ENCODE measurements at places on chromosomes 7 and 10.

DNA sequence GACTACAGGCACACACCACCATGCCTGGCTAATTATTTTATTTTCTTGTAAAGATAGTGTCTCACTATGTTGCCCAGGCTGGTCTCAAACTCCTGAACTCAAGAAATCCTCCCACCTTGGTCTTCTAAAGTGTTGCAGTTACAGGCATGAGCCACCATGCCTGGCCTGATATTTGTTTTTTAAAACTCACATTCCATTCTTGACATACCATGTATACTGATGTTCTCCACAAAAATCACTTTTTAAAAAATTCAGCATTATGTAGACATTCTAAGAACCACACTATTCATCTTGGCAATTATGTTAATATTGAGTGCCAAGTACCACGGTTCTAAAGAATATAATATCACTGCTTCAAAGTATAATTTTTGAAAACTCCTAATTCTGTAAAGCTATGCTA lies 43.5 kb downstream of the IDE start:
- DNase-seq, result no peak

GRCh38 chr10:73021050-73021449 lies 66.4 kb upstream of the PLA2G12B start:
- DNase-seq, result no peak

DNA sequence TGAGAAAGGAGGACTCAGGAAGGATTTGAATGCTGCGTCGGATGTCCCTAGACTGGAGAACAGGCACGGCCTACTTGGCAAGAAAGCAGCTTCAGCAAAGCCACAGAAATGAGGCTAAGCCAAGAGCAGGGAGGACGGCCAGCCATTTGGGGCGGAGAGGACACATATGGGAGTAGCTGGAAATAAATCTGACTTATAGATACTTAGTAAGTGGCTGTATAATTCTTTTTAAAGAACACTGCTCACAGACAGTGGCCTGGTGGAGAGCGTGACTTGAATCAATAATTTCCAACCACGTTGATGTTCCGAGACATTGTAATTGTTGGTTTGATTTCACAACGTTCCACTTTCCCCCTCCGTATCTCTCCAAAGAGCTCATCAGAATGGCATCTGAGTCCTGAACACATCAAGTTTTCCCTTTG lies 67.7 kb upstream of the JCAD start:
- DNase-seq, result no peak

DNA sequence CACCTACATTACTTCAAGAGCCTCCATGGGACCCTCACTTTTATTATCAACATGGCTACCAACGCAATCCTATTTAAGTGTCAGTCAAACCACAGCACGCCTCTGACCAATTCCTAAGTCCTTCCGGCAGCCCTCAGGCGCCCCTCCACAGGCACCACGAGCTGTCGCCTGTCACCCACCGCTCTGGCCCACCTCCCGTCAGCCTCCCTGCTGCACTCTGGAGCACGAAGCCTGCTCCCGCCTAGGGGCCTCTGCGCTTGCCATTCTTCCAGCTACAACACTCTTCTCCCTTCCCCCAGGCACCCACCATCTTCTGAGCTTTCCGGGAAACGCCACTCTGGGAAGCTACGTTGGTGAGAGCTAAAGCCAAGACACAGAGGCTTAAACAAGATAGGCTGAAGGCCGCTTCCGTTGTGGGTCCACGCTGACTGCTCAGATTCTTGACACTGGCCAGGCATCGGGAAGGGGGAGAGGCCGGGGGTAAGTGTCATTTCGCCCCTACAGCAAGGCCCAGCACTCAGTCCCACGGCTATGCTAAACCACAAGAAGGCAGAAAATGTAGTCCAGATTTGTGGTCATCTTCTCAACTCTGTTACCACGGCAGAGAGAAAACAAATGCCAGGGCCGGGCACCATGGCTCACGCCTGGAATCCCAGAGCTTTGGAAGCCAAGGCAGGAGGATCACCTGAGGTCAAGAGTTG lies 56.7 kb downstream of the GNA12 start:
- no peak for DNase-seq

DNA sequence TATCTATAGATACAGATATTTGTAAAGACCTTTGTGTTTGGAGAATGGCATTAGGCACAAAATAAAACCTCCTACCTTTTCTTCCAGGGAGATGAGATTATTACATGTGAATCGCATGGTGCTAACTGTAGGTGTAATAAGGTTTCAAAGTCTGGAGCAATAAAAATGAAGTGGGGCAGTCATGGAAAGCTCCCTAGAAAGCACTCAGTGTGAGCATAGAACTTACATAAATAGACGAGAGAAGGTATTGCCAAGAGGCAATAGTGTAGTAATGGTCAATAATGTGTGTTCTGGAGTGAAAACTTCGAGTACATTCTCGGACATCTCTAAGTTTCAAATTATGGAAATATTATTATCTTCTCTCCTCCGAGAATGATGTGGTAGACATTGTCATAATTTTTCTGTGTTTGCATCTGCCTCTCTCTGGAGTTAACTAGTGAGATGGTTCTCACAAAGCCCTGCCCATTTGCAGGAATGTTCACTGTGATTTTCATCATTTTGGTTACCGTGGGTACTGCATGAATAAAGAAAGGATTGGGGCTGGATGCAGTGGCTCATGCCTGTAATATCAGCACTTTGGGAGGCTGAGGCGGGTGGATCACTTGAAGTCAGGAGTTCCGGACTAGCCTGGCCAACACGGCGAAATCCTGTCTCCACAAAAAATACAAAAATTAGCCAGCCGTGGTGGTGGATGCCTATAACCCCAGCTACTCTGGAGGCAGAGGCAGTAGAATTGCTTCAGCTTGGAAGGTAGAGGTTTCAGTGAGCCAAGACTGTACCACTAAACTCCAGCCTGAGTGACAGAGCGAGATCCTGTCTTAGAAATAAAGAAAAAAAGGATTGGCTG lies 10.6 kb downstream of the VIM start:
- no peak for DNase-seq

DNA sequence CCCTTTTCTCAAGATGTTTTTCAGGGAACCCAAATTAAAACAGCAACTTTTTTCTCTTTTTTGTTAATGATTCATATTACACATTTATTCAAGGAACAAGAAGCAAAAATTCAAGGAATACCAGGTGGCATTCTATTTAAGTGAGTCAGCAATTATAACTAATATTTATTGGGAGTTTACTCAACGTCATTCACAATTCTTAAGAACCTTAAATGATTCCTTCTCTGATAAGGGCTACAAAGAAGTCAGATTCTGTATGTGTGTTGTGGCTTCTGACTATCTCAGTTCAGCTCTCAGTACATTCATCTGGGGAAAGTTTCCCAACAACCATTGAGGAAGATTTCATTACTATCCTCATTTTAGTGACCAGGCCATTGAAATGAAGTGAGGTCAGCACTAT lies 470.7 kb upstream of the AKR1E2 start:
- DNase-seq, result no peak

- DNase-seq, result no peak
These were observed 502.2 kb downstream of the ARL4A start for GRCh38 chr7:13189668-13190067.

GRCh38 chr10:1977461-1977860 lies 240.1 kb upstream of the ADARB2 start:
- no peak for DNase-seq

DNA sequence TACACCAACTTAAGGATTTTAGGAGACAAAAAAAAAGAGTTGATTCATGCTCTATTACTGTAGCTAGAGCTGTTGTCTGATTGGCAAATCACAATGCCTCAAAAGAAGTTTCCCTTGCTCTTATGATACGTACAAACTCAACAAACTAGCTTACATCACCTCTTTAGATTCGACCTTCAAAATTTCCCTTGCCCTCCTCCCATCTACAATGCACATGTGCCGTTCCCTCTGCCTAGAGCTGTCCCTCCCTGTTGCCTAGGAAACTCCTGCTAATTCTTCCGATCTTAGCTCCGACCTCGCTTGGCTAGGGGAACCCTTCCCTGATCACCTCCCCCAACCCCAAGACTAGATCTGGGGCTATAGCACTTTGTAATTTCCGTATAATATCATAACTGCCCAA lies 55.4 kb downstream of the MAP3K8 start:
- no peak for DNase-seq

- DNase-seq, result no peak
These were observed 26.4 kb downstream of the PRF1 start for GRCh38 chr10:70575874-70576802.

GRCh38 chr10:69721690-69722310 lies 79.9 kb upstream of the COL13A1 start:
- no peak for DNase-seq

GRCh38 chr7:80087771-80088170 lies 46.9 kb upstream of the GNAI1 start:
- DNase-seq, result no peak

DNA sequence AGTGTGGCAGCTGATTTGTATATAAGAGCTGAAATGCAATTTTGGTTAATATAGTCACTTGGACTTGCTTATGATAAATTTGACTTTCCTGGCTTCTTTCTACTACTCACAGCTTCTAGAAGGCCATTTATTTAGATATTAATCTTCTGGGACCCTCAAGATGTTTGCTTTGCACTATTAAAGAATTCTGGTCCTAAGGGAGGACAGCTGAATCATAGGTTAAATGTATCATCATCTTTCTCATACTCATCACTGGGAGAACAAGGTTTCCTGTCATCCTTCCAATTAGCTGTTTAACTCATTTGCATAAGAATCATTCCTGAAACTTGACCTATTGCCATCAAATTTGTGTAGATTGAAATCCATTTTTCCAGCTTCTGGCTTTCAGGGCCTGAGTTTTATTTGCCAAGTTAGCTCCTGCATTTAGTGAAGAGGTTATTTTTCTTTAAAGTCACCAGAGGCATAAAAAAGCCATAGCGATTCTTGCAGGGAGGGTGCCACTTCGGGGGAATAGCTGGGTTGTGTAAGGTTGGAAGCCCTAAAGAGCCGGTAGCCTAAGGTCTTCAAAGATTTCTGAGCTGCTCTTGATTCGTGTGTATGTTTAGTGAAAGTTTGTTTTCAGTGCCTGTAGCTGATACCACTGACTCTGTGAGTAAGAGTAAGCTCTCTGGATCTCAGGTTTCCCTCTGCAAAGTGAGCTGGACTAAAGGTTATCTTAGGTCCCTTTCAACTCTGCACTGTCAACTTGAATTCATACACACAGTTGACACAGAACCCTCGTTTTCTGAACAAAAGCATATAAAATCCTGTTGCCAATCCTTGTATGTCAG lies 4.3 kb downstream of the MAP3K8 start:
- DNase-seq, result no peak

DNA sequence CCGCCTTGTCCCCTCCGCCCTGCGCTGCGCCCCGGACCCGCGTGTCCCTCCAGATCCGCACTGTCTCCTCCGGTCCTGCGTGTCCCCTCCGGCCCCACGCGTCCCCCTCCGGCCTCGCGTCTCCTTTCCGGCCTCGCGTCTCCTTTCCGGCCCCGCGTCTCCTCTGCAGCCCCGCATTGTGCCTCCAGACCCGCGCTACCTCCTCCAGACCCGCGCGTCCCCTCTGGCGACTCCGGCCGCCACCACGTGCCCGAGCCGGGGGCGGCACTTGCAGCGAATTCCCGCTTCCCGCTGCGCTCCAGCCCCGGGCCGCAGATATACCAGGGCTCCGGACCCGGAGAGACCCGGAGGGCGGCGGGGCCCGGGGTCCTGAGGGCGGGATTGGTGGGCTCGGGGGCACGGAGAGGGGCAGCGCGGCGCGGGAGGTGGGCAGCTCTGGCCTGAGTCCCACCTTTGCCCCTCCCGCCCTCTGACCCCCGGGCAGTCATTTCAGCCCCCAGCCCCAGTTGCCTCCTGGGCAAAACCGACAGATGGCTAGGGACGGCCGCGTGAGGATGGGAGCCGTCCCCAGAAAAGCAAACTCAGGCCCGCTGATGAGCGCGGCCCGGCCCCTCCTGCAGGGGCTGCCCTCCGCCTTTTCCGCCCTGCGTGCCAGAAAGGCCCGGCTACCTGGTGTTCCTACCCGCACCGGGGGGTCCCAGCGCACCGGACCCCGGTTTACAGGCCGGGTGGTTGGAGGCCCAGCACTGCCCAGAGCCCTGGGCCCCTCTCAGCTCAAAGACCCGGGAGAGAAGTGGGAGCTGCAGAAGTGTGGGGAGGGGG lies 56.5 kb downstream of the RBM17 start:
- DNase-seq, result no peak

GRCh38 chr10:104349623-104350126 lies 4.0 kb upstream of the CFAP58 start:
- no peak for DNase-seq

- DNase-seq, result no peak
These were observed 3.7 kb downstream of the PURB start for GRCh38 chr7:44881610-44882009.

DNA sequence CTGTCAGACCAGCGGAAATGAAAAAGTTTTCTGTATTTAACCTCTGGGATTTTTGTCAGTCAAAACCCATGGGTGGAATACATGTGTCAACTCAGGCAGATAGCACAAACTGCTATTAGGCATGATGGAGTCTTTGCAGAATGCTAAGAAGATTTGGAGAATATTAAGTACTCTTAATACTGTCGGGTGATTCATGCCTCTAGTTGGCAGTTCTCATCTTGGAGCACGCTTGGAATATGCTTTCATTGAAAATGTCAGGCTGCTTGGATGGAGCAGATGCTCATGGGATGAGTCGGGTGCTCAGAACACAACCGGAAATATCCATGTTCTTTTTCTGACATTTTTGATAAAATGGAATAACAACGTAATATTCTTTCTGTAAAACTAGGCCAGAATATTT lies 27.6 kb upstream of the PRKG1 start:
- no peak for DNase-seq

GRCh38 chr10:108632144-108632543 lies 1291.2 kb downstream of the XPNPEP1 start:
- DNase-seq, result no peak

GRCh38 chr7:45089341-45089891 lies 647 bp upstream of the NACAD start:
- no peak for DNase-seq

- DNase-seq, result peak; percentile 72
These were observed 1.2 kb upstream of the ZMIZ1 start for GRCh38 chr10:79067241-79068202.

DNA sequence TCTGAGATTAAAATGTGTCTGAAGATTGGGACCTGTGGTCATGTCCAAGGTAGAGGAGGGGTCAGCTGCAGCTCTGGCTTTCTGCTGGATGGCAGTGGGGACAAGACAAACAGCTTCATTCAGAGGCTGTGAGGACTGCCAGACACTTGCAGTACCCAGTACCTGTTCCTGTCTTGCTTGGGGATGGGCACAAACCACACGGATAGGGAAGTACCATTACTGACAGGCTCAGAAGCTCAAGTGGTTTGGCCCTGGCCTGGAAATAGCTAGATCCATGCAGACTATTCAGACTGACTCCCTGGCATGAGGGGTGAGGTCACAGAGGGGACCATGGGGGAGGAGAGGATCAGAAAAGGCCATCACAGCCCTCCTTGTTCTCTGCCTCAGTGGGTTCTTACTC lies 56.0 kb upstream of the COMTD1 start:
- DNase-seq, result no peak

GRCh38 chr7:55533729-55534080 lies 38.6 kb downstream of the VOPP1 start:
- no peak for DNase-seq

DNA sequence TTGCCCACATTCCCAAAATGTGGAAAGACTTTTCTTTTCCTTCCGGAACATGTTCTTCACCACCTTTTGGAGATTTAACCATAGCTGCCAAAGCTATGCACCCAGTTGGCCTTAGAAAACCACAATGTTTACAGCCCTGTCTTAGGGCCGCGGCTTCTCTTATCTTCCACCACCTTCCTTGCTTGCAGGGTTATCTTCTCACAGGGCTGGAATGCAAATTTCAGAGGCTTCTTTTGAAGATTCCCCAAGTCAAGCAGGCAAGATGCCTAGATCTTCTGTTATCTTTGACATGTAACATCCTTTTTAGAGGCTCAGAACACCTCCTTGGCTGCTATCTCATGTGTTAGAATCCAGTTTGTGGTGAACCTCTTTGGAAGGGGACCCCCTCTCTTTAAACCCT lies 11.1 kb downstream of the KCTD7 start:
- DNase-seq, result no peak

Measured in stimulated activated CD8-positive, alpha-beta memory T cell treated with anti-CD3 and anti-CD28 coated beads, Interleukin-4, amount 100 ng/mL, for 1 hour (primary cell).